Suprapubic skin (tissue), 4 donors: ENCODE measurements at places on chromosomes 16 and 17. TPM values are rescaled to one million over a fixed set of nuclear protein-coding genes. Genes with fewer than 3 reads are reported as not detected.

The TK1 gene
- 6.3 TPM for total RNA-seq

The CCL17 gene
- total RNA-seq = 2.6 TPM

The RNF157 gene
- 1.1 TPM for total RNA-seq

The KRTAP1-5 gene
- total RNA-seq = 17.7 TPM

The PIK3R5 gene
- 3.6 TPM for total RNA-seq

The OSGIN1 gene
- 1.3 TPM for total RNA-seq

The CLEC19A gene
- total RNA-seq = not detected

The INCA1 gene
- 0.95 TPM for total RNA-seq

The HOXB13 gene
- total RNA-seq = not detected

The CCL16 gene
- not detected for total RNA-seq

The CNTNAP4 gene
- total RNA-seq = not detected

The KCNJ2 gene
- total RNA-seq = 15.7 TPM

The EPX gene
- total RNA-seq = not detected

DNA sequence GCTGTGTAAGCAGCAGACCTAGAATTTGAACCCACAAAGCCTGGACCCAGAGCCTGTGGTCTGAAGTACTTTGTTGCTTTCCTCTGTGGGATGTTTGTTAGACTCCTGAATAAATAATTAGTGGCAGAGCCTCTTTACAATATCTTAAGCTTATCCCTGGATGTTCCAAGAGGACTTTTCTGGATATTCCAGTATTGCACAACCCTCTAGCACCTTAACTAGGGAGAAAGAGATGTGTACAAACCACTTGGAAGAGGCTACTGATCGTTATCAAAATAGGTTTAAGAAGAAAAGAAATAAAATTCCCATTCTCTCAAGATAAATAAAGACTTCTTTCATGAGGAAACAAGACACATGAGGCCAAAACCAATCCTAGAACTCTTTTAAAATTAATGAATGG lies 632.4 kb downstream of the CDH11 start:
- no peak for DNase-seq
- H3K27ac ChIP-seq = no peak overlapping the region
- peaks cover 5% of the 10 kb centered on the region for H3K4me1 ChIP-seq
- no peak overlapping the region for H3K4me3 ChIP-seq

DNA sequence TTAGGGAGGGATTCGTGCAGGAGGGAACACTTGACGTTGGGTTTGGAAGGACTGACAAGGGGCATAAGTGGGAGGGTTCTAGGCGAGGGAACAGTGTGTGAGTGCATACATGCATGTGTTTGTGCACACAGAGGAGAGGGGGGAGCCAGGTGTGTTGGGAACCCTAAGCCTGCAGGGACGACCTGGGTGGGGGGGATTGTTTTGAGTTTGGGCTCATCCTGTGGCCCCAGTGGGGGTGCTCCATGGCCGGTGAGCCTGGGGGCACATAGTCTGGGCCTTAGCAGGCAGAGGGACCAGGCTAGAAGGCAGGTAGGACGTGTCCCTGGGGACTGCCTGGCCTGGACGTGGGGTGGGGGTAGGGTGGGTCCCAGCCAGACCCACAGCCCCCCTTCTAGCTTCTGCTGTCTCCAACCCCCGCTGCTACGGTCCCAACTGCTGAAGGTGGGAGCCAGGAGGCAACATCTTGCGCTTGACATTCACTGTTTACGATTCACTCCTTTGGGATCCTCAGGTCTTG lies 11.9 kb upstream of the RASD1 start:
- H3K27ac ChIP-seq = no peak overlapping the region
- H3K27me3 ChIP-seq = no peaks in the 10 kb centered on the region
- peaks cover 6% of the 10 kb centered on the region for H3K36me3 ChIP-seq
- H3K4me3 ChIP-seq = no peak overlapping the region

DNA sequence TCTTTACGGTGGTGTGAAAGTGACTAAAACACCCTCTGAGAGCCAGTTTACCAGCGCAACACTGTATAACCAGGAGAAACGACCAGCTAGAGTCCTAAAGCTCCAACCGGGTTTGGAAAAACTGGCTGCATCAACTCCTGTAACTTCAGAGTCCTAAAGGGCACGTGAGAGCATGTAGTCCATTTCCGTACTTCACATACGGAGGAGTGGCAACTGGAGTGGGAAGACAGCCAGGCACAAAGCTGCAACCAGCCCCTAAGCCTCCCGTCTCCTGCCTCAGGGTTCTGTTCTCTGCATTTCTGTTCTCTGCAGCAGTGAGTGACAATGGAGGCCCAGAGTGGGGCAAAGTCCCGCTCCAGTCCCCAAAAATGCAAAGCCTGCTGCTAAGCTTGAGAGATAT lies 19.2 kb downstream of the TEKT1 start:
- DNase-seq = no peak
- no peaks in the 10 kb centered on the region for H3K36me3 ChIP-seq
- peaks cover 5% of the 10 kb centered on the region for H3K27me3 ChIP-seq
- no peak overlapping the region for H3K4me3 ChIP-seq
- H3K4me1 ChIP-seq = no peaks in the 10 kb centered on the region

DNA sequence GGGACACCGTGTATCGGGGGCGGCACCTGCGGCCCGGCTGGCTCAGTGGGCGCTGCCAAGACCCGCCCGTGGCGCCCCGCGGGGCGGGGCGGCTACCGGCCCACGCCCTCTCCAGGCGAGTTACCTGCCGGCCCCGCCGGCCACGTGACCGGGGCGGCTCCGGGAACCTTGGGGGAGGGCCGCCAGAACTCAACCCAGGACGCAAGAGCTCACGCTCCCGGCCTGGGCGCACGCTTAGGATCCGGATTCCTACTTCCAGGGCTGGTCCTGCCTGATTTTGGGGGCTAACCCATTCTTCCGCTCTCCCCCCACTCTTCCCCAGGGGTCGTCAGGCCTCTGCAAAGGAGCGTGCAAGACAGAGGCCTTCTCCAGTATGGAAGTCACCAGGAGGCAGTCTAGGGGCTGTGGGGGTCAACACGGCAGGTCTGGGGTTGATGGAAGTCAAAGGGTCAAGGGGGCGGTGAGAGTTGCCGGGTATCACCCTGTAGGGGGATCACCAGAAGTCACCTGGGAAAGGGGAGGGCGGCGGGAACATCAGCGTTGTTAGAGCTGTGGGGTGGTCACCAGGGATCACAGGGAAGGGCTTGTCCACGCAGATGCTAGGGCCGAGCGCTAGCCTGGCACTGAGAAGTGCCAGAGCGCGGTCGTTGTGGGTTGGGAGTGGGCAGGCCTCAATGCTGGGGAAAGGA lies 354 bp upstream of the ESRP2 start:
- H3K27ac ChIP-seq = peak overlapping the region; percentile 96
- H3K27me3 ChIP-seq = no peaks in the 10 kb centered on the region
- DNase-seq = peak; percentile 84
- H3K4me1 ChIP-seq = peaks cover 61% of the 10 kb centered on the region
- peak overlapping the region; percentile 54 for H3K4me3 ChIP-seq
- peaks cover 10% of the 10 kb centered on the region for H3K36me3 ChIP-seq

GRCh38 chr16:2745961-2746360 lies 6.5 kb upstream of the SRRM2 start:
- H3K36me3 ChIP-seq = no peaks in the 10 kb centered on the region
- H3K4me3 ChIP-seq = no peak overlapping the region
- no peak for DNase-seq
- no peak overlapping the region for H3K27ac ChIP-seq
- H3K27me3 ChIP-seq = no peaks in the 10 kb centered on the region
- no peaks in the 10 kb centered on the region for H3K4me1 ChIP-seq

- H3K36me3 ChIP-seq = peaks cover 29% of the 10 kb centered on the region
- H3K27me3 ChIP-seq = no peaks in the 10 kb centered on the region
- DNase-seq = no peak
- H3K4me3 ChIP-seq = no peak overlapping the region
- H3K27ac ChIP-seq = no peak overlapping the region
These were observed 12.7 kb downstream of the CNEP1R1 start for GRCh38 chr16:50037662-50038220.

GRCh38 chr16:17269439-17269838 lies 201.3 kb downstream of the XYLT1 start:
- H3K27me3 ChIP-seq = no peaks in the 10 kb centered on the region
- H3K36me3 ChIP-seq = no peaks in the 10 kb centered on the region
- no peaks in the 10 kb centered on the region for H3K4me1 ChIP-seq
- no peak overlapping the region for H3K27ac ChIP-seq

DNA sequence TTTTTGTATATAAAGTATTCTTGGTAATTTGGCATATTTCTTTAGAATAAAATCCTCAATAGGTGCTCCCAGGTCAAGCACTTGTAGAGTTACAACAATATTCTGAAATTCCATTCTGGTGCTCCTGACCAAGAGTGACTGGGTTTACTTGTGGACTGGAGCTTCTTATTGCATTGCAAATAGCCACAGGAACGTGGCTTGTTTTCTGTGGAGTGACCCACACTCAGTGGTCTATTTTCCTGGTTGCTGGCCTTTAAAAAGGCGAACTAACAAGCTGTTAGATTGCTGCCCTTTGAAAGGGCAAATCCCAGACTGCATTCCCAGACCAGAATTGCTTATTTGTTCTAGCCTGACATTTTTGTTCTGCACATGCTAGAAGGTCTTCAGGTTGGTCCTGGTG lies 658.8 kb upstream of the GOT2 start:
- H3K4me1 ChIP-seq = no peaks in the 10 kb centered on the region
- H3K27me3 ChIP-seq = no peaks in the 10 kb centered on the region
- H3K27ac ChIP-seq = no peak overlapping the region
- DNase-seq = no peak
- no peaks in the 10 kb centered on the region for H3K36me3 ChIP-seq

GRCh38 chr16:22220714-22221113 lies 14.6 kb downstream of the EEF2K start:
- no peak overlapping the region for H3K4me3 ChIP-seq
- DNase-seq = no peak
- peaks cover 37% of the 10 kb centered on the region for H3K4me1 ChIP-seq

- no peak for DNase-seq
- no peaks in the 10 kb centered on the region for H3K36me3 ChIP-seq
- no peaks in the 10 kb centered on the region for H3K27me3 ChIP-seq
- peaks cover 16% of the 10 kb centered on the region for H3K4me1 ChIP-seq
- no peak overlapping the region for H3K27ac ChIP-seq
These were observed 83.4 kb upstream of the GSE1 start for GRCh38 chr16:85529489-85530369.

GRCh38 chr17:39057701-39058206 lies 90.6 kb upstream of the FBXO47 start:
- peak; percentile 20 for DNase-seq
- H3K4me1 ChIP-seq = peaks cover 15% of the 10 kb centered on the region
- peak overlapping the region; percentile 61 for H3K4me3 ChIP-seq
- H3K27me3 ChIP-seq = no peaks in the 10 kb centered on the region
- no peak overlapping the region for H3K27ac ChIP-seq

- no peak overlapping the region for H3K4me3 ChIP-seq
- no peaks in the 10 kb centered on the region for H3K4me1 ChIP-seq
- H3K27ac ChIP-seq = no peak overlapping the region
- H3K27me3 ChIP-seq = peaks cover 25% of the 10 kb centered on the region
- no peaks in the 10 kb centered on the region for H3K36me3 ChIP-seq
These were observed 142.0 kb upstream of the CCL2 start for GRCh38 chr17:34113089-34113488.

- H3K36me3 ChIP-seq = peaks cover 73% of the 10 kb centered on the region
- H3K4me1 ChIP-seq = peaks cover 36% of the 10 kb centered on the region
These were observed 10.8 kb downstream of the POLR2C start for GRCh38 chr16:57473176-57473840.

- no peak overlapping the region for H3K4me3 ChIP-seq
- DNase-seq = no peak
- H3K4me1 ChIP-seq = no peaks in the 10 kb centered on the region
- no peaks in the 10 kb centered on the region for H3K27me3 ChIP-seq
- H3K36me3 ChIP-seq = peaks cover 58% of the 10 kb centered on the region
These were observed 20.0 kb downstream of the MTHFSD start for GRCh38 chr16:86534779-86535615.

GRCh38 chr17:39151943-39152818 lies 744 bp upstream of the PLXDC1 start:
- H3K27me3 ChIP-seq = no peaks in the 10 kb centered on the region
- H3K27ac ChIP-seq = peak overlapping the region; percentile 84
- no peaks in the 10 kb centered on the region for H3K36me3 ChIP-seq
- peaks cover 32% of the 10 kb centered on the region for H3K4me1 ChIP-seq
- no peak for DNase-seq
- H3K4me3 ChIP-seq = peak overlapping the region; percentile 85

GRCh38 chr17:4433515-4434031 lies at the start of gene SPNS3:
TSS of gene SPNS3 (plus strand) at chr17:4433940. CDS start at chr17:4433968, 28 bp downstream.
- no peak within 1 kb of the TSS for H3K4me3 ChIP-seq
- H3K4me1 ChIP-seq = no peaks in the 10 kb centered on the region
- H3K27ac ChIP-seq = no peak within 1 kb of the TSS
- no peak for DNase-seq

GRCh38 chr17:53191878-53192277 lies 630.8 kb upstream of the KIF2B start:
- no peak overlapping the region for H3K27ac ChIP-seq
- H3K27me3 ChIP-seq = no peaks in the 10 kb centered on the region
- H3K36me3 ChIP-seq = no peaks in the 10 kb centered on the region
- no peak for DNase-seq

DNA sequence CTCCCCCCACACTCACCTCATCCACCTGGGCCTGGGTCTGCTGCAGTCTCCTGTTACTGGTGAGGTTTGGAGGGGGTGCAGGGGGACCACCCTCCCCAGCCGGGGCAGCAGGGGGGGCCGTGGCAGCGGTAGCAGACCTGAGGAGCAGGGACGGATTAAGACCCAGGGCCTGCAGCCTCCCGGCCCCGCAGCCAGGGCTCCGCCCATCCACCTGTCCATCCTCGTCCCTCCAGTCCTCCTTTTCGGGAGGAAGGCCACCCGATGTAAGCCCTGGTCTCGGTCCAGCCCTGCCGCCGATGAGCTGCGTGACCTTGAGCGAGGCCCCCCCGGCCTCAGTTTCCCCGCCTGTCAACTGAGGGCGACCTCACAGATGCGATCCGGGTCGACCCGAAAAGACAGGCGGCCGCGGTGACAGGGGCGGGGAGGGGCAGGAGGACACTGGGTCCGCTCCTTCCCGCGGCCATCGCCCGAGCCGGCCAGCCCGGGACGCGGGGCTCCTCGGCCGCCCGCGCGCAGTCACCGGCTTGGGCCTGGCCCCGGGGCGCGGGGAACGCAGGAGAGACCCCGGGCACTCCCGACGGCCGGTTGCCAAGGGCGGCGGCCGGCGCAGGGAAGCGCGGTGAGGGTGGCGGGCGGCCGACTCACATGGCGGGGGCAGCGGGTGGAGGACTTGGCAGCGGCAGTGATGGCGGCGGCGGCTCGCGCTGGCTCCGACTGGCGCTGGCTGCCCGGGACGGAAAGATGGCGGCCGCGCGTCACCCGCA lies at the start of gene VAMP2:
Gene VAMP2 (minus strand): TSS at position 716 of the 764 bp plus-strand sequence. CDS start 69 bp downstream, at position 647.
- H3K27ac ChIP-seq = peak within 1 kb of the TSS; percentile 97
- H3K36me3 ChIP-seq = peaks cover 15% of the 10 kb centered on the region
- H3K4me3 ChIP-seq = peak within 1 kb of the TSS; percentile 81
- peak; percentile 91 for DNase-seq
- H3K27me3 ChIP-seq = no peaks in the 10 kb centered on the region

GRCh38 chr16:89084411-89084810 lies 9.2 kb upstream of the ACSF3 start:
- H3K27ac ChIP-seq = no peak overlapping the region
- H3K4me3 ChIP-seq = no peak overlapping the region
- H3K36me3 ChIP-seq = no peaks in the 10 kb centered on the region

GRCh38 chr16:26281381-26282110 lies 589.8 kb downstream of the HS3ST4 start:
- H3K27ac ChIP-seq = no peak overlapping the region
- no peak overlapping the region for H3K4me3 ChIP-seq
- H3K27me3 ChIP-seq = no peaks in the 10 kb centered on the region

- DNase-seq = no peak
- H3K27me3 ChIP-seq = no peaks in the 10 kb centered on the region
- H3K4me1 ChIP-seq = peaks cover 71% of the 10 kb centered on the region
- H3K36me3 ChIP-seq = peaks cover 54% of the 10 kb centered on the region
- H3K4me3 ChIP-seq = no peak overlapping the region
These were observed 5.7 kb downstream of the SMARCD2 start for GRCh38 chr17:63836811-63837210.

GRCh38 chr16:85329059-85329812 lies 217.0 kb upstream of the CIBAR2 start:
- no peak for DNase-seq
- no peaks in the 10 kb centered on the region for H3K36me3 ChIP-seq
- H3K4me1 ChIP-seq = peaks cover 32% of the 10 kb centered on the region
- no peak overlapping the region for H3K27ac ChIP-seq
- no peaks in the 10 kb centered on the region for H3K27me3 ChIP-seq
- H3K4me3 ChIP-seq = no peak overlapping the region
